ENCODE measurements at places on chromosomes 16 and 17.

DNA sequence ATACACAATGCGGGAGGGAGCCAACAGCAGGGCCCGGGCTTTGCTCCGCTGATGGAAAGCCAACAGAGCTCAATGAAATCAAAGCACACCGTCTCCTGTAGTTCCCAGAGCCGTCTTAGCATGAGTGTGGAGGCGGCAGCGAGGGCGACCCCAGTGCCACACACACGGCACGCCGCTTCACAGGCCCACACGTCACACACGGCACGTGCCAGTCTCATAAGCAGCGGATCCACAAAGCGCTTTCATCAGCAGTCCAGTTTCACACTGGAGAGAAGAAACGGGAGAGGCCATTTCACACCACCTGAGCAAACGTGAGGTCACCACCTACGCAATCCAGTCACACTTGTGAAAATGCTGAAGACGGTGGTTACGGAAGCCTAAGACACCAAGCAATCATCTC lies 34.8 kb downstream of the CYB5D2 start:
- no peak for DNase-seq

DNA sequence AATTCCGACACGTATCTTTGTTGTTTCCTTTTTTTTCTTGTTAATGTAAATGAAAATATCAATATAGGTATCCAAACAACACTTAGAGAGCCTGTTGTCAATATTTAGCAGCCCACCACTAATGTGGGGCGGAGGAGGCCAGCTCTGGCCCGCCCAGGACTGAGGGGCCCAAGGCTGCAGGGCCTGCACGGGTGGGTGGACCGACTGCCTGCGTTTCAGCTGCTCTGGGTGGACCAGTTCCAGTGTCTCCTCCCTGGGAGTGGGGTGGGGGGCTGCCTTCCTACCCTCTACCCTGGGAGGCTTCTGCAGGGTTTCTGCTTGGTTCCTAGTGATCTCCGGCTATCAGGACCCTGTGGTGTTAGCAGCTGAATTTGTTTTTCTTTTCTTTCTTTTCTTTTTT lies 15.9 kb upstream of the ADGRG1 start:
- DNase-seq: no peak

DNA sequence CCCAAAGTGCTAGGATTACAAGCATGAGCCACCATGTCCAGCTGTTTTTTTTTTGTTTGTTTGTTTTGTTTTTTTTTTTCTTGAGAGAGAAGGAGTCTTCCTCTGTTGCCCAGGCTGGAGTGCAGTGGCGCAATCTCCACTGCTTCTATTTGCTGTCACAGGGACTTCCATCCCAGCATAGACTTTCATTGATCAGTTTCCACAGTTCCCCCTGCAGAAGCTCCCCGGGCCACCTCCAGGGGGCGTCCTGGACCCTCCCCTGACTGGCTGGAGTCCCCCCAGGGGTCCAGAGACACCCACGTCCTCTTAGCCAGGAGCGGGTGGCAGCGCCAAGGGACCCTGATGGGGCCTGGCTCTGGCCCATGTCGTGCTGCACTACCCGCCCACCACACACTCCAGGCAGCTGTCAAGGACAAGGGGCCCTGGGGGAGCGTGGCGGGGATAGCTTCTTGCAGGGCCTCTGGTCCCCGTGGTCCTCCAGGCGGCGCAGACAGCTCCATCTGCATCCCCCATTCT lies 3.1 kb upstream of the NPW start:
- DNase-seq: no peak

- no peak for DNase-seq
Measured at GRCh38 chr17:10115536-10115932, 82.9 kb downstream of the GAS7 start.

DNA sequence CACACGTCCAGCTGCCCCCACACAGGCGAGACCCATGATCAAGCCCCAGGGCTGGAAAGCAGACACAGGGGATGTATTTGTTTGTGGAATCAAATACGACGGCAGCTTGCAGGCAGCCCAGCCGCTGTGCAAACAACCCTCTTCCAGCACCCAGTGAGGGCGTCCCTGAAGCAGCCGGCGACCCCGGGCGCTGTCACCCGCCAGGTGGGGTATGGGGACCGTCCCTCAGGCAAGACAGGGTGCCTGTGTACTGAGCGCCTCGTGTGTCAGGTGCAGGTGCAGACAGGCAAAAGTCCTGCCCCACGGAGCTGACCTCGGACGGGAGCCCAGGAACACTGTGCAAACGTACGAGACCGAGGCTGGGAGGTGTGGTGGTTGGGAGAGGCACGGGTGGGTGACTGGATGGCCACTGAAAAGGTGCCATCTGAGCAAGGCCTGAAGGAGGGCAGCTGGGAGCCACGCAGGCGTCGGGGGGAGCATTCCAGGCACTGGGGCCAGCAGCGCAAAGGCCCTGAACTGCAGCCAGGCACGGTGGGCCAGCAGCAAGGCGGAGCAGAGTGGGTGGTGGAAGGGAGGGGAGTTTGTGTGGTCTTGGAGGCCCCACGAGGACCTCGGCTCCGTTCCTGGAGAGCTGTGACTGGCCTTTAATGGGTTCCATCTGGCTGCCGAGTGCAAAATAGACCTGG lies 48.5 kb downstream of the CBFA2T3 start:
- no peak for DNase-seq

- no peak for DNase-seq
Measured at GRCh38 chr17:2905696-2906501, 109.7 kb downstream of the RAP1GAP2 start.

GRCh38 chr16:88920618-88921590 lies 54.4 kb upstream of the PABPN1L start:
- DNase-seq: peak; percentile 56

- DNase-seq: peak; percentile 67
Measured at GRCh38 chr16:70738083-70738977, 52.5 kb upstream of the MTSS2 start.

DNA sequence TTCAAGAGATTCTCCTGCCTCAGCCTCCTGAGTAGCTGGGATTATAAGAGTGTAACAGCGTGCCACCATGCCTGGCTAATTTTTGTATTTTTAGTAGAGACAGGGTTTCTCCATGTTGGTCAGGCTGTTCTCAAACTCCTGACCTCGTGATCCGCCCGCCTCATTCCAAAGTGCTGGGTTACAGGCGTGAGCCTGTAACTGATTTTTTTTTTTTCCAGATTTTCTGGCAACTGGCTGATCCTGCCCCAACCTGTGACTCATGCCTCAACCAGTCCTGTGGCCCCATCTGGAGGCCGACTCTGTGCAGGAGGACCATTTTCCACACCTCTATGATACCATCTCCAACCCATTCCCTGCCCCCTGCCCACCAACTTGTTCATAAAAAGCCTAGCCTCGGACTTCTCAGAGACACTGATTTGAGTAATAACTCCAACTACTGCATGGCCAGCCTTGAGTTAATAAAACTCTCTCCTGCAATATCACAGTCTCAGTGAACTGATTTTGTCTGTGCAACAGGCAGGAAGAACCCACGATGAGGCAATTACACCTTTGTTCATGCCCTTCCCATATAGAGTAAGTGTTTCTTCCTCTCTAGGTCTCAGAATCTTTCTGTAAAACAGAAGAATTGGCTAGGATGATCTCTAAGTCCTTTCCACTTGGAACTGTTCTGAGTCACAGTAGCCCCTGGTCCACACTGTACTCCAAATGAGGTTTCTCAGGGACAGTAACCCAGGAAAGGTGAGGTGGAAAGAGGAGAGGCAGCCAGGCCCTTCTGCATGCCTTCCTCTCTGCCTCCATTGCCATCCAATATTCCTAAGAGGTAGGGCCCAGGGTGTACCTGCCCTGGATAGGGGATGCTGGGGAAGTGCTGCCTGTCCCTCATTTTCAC lies 8.8 kb upstream of the CNOT1 start:
- DNase-seq: peak; percentile 78

DNA sequence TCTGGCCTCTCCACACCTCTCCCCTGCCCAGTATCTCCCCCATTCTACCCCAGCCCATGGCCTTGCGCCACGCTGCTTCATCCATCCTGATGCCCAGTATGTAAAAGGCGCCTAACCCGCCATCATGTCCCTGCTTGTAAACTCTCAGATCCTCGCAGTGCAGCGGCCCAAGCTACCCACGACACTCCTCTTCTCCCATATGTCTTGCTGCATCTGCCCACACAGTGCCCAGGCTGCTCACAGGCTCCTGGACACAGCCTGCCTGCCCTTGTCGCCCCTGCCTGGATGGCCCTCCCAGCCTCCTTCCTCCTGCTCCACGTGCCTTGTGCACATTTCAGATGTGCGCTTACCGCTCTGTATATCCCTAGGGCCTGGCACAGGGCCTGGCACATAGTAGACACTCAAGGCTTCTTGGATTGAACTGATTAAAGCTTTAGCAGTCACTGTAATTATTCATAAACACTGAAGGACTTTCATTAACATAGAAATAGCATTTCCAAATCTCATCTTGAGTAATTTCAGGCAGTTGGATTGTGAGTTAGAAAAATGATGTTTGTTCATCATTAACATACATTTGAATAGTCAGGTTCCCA lies 129.1 kb downstream of the CLEC16A start:
- DNase-seq: no peak

DNA sequence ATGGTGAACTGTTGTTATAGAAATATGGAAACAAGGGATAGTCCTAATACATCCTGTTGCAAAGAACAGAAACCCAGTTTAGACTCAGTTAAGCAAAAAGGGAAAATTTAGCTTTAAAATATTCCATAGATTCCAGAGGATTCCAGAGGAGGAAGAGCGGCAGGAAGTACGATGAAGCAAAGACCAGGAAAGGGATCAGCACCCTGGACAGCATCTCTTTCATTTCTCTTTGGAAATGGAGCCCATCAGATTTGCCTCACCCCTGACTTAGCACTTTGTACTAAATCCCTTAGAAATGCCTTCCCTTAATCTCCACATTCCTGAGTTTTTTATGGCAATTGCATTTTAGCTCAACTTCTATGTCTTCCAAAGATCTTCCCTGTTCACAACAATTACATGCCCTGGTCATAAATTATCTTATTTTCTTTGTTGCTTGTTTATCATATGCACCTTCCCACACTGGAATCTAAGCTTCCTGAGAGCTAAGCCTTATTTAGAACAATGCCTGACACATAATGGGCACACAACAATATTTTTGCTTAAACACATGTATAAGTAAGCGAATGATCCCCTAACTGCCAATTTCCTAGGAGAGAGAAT lies 150.0 kb upstream of the RBFOX1 start:
- DNase-seq: no peak

- DNase-seq: no peak
Measured at GRCh38 chr16:1272453-1273198, 16.8 kb downstream of the TPSD1 start.

GRCh38 chr17:44792276-44792675 lies 33.5 kb downstream of the ADAM11 start:
- DNase-seq: peak; percentile 72

DNA sequence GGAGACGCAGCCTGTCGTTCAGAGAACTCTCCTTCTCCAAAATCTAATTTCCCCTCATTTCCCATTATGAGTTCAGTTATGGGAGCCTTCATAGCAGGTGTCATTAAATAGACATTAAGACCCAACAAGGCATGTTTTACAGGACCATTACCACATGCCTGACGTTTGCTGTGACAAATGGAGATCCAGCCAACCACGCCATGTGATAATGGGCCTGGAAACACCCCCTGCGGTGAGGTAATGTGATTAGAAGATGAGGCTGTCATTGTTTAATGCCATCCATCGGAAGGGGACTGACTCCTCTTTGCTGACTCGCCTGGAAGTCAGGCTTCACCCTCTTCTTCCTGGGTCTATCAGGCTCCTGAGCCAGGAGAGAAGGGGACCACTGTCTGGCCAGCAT lies 76.9 kb downstream of the WSCD1 start:
- DNase-seq: no peak

- DNase-seq: no peak
Measured at GRCh38 chr17:51128076-51128475, 7.4 kb upstream of the SPAG9 start.

GRCh38 chr17:63356337-63356757 lies 89.8 kb downstream of the CYB561 start:
- peak; percentile 92 for DNase-seq

- no peak for DNase-seq
Measured at GRCh38 chr16:66695471-66695934, 1.0 kb downstream of the CMTM4 start.

DNA sequence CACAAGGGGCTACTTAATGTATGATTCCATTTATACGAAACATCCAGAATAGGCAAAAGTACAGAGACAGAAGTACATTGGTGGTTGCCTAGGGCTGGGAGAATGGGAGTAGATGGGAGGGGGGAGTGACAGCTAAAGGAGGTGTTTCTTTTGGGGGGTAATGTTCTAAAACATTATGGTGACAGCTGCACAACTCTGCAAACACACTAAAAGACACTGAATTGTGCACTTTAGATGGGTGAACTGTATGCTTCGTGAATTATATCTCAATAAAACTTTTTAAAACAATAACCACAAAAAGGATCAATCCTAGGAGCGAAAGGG lies 661 bp downstream of the LYRM9 start:
- DNase-seq: no peak

GRCh38 chr16:79019431-79019830 lies 581.1 kb downstream of the MAF start:
- DNase-seq: no peak

DNA sequence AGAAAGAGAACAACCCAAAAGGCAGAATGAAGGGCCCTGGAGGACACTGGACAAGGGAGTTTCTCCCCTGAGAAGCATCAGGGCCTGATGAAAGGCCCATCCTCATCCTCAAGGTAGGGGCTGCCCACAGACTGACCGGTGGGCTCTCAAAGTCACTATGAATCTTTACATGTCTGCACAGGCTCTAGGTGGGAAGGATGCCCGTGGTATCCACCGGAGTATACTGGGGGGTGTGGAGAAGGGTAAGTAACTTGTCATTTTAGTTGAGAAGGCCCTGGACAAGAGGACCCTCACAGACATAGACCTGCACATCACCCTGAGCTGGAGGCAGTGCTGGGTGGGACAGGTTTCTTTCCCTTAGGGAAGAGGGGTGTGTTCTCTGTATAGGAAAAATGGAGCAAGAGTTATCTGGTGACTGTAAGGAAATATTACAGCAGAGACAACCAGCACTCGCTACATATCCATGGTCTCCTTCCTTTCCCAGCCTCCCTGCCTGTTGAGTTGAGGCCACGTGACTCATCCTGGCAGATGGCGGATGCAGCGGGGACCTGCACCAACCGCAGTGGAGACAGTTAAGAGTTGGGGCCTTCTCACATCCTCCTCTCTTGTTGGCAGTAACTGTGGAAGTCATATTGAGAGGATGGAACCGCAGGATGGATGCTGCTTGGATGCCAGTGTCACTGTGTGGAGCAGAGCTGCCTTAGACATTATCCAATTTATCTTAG lies 45.6 kb upstream of the KCNJ12 start:
- no peak for DNase-seq

GRCh38 chr17:10327640-10328039 lies 45.2 kb downstream of the MYH13 start:
- peak; percentile 69 for DNase-seq

DNA sequence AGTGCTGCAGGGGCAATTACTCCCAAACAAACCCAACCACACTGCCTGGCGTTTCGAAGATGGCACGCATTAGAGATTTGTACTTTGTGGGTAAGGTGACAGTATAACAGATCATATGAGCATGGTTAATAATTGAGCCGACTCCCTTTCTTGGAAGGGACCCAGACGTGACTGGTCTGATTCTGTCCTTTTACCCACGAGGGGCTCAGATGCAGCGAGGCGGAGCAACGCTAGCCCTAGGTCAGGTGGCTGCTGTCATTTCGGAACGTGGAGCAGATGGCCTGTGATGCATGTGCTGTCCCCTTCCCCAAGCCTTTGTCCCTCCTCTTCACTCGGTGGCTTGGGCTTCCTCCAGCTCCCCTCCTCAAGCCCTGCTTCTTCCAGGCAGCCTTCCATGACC lies 84.2 kb downstream of the SNX29 start:
- no peak for DNase-seq
